ENCODE measurements at places on chromosomes 7 and 10.

- no peak for DNase-seq
These were observed 223.5 kb upstream of the PHYHIPL start for GRCh38 chr10:58952747-58953466.

- DNase-seq: no peak
These were observed 22.0 kb upstream of the GSDME start for GRCh38 chr7:24779283-24779655.

- no peak for DNase-seq
These were observed 138.3 kb upstream of the ADCY1 start for GRCh38 chr7:45435846-45436245.

- DNase-seq: no peak
These were observed 10.8 kb downstream of the ANKRD22 start for GRCh38 chr10:88840881-88841280.

All from CD4-positive, alpha-beta T cell treated with Interleukin-10 for 1 hour (primary cell).